Activated effector memory CD4-positive, alpha-beta T cell treated with Interleukin-2 at 50 U/mL for 16 hours (primary cell): ENCODE measurements at places on chromosomes 13 and 19.

DNA sequence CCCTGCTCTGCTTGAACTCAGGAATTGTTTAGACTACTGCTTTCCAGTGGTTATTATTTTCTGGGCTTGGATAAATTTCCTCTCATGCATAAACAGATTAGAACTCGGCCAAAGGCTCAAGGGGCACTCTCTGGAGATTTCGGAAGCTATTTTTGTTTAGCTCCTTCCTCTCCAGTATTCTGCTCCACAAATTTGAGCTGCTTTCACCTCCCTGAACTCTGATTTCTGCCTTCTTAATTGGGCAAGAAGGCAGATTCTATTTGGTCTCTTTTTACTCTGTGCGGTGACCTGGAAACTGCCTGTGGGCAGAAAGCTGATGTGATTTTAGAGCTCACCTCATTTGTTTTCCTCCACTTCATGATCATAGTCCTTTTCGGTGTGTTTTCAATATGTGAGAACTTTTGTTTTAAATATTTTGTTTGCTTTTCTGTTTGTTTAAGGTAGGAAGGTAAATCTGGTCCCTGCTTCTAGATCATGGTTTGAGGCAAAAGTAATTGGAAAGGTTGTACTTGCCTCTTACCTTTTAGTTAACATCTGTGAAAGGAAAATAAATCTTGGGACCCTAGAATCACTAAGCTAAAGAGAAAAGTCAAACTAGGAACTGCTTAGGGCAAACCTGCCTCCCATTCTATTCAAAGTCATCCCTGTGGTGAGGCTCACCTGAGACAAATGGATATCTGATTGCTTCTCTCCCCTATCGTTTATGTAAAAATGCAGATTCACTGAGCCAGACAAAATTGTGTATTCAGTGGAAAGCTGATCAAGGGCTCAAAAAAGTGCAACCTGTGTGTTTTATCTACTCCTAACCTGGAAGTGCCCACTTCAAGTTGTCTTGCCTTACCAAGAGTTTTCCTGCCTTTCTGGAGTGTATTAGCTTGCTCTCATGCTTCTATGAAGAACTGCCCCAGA, 714.7 kb upstream of the PCDH20 start:
- no peak for DNase-seq

DNA sequence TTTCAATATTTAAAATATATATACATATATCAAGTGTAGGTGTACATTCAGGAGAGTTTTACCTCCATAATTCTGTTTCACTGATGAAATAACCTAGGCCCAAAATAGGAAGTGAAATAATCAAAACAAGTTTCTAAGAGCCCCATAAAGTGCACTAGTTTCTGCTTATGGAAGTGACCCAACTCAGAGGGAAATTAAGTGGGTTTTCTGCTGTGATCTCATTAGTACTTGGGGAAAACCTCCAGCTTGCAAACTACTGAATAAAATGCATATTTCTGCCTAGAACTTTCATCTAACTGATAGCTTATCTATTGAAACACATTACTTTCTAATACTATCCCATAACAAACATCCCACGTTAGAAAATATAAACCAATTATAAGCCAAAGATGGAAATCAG, 45.4 kb upstream of the MIR17HG start:
- DNase-seq, result no peak

DNA sequence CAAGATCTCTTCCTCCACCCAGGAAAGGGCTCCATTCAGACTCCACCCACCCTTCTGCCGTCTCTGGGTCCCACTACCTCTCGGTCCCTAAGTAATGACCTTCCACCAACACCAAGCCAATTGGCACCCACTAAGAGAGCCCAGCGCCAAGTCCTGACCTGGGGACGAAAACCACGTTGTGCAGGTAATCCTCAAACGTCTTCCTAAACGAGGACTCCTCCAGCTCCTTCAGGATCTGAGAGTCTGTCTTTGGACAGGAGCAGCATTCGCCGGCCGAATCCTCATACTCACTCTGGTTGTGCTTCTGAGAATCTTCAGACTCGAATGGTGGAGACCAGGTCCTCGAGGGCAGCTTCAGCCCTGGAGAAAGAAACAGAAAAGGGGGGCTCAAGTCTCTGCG, 83.1 kb downstream of the ZNF557 start:
- no peak for DNase-seq

GRCh38 chr13:27339299-27339698, 68.7 kb downstream of the RASL11A start:
- DNase-seq, result no peak

- no peak for DNase-seq
These were observed 151.7 kb downstream of the DLEU7 start for GRCh38 chr13:50691681-50692263.

DNA sequence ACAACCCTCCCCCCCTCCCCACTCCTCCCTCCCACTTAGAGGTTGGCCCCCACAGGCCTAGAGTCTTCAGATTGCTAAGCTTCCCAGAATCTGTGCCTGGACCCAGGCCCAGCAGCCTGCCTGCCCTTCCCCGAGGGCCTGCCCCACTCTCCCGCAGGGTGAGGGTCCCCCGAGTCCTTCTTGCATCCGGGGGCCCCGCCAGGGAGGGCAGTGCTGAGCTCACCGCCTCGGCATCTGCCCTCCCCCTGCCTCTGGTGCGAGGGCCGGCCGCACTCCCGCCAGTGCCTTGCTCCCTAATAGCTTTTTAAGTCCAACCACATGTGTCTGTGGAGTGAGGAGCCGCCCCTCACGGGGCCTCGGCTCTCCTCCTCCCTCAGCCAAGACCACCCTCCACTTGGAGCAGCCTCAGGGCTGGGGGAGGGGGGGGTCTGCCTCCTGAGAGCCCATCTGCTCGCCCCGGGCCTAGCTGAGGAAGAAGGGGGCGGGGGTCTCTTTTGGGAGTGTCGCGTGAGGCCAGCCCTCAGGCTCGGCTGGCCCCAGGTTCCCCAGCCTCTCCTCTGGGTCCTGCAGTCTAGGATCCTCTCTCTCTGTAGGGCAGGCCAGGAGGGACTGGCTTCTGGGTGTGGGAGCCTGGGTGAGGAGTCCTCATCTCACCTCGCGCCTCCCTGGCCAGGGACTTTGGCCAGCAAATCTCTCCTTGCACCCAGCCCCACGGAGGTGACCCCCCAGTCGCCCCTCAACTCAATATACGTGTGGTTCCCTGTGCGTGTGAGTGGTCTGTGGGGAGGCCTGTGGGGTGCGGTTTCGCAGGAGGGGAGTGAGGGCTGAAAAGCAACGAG, 47.2 kb downstream of the LYL1 start:
- no peak for DNase-seq

GRCh38 chr13:20505405-20506366, 20.0 kb downstream of the CRYL1 start:
- no peak for DNase-seq

DNA sequence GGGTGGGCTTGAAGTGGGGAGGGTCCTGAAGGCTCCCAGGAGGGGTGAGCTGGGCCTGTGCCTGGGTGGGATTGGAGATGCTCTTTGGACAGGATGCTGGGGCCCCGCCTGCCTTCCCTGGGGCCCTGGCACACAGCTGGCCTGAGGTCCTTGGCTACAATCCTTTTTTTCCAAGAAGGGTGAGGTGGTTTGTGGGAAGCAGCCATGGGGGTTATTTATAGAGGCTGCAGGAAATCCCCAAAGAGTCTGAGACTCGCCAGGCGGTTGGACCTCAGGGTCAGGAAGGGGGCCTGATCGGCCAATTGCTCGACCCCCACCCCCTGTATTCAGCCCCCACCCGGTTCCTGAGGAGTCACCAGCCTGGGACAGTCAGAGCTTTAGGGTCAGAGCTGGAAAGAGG, 10.0 kb downstream of the GTPBP3 start:
- DNase-seq, result no peak

DNA sequence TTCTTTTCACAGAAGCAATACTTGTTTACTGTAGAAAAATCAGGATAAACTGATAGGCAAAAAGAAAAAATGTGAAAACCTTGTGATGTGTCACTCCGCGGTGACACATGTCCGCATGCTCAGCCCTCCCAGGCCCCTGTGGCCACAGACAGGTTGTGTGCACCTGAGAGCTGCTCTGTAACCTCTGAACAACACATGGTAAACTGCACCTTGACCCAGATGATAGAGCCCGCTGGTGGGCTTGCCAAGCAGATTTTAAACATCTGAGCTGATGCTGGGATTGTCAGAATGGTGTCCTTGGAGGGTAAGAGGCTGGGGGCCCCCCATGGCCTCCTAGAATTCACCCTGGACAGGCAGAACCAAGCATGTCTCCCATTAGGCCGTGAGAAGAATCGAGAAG, 33.8 kb downstream of the DHRS12 start:
- no peak for DNase-seq

GRCh38 chr13:106373304-106373988, 162.0 kb downstream of the EFNB2 start:
- DNase-seq, result no peak
